Caco-2 (cell line): ENCODE measurements at places on chromosomes 12 and 14. TPM values are rescaled to one million over a fixed set of nuclear protein-coding genes. Genes with fewer than 3 reads are reported as not detected.

DNA sequence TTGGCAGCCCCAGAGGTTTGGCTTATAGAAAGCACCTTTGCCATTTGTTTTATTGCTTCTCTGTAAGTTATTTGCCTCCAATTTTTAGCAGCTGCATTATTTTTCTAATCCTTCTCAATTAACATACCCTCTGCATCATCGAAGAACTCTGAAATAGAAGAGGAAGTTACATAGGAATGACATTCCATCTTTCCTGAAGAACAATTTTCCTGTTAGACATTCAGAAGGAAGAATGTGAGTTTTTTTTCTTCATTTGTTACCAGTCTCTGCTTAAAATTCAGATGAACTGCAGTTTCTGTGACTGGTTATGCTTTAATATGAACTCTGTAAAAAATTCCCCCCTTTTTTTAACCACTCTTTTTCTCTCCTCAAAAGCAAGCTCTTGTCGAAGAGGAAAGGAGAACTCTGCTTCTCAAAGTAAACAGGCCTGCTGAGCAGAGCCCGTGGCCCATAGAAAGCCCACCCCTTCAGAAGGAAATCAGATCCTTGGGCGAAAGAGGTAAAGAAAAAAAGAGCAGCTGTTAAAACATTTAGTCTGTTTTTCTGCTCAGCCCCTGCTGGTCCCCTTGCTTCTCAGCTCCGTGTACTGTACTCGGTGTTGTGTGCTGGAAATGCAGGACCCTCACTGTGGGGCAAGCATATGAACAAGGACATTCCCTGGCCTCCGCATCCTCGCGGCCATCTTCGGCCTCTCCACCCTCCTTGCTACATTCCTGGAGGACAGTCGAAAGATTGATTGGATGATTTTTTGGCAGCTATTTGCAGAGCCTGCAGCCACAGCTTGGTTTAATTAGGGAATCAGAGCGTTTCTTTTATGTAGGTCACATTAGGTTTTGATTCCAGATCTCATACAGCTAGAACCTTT, 164.4 kb upstream of the LRIG3 start:
- no peak overlapping the region for H3K4me3 ChIP-seq
- no peaks in the 10 kb centered on the region for H3K4me1 ChIP-seq
- H3K27me3 ChIP-seq = no peaks in the 10 kb centered on the region
- no peak for DNase-seq

Gene CHD8
- total RNA-seq = 84.9 and 89.8 TPM in 2 replicates

- H3K36me3 ChIP-seq = no peaks in the 10 kb centered on the region
- no peak overlapping the region for H3K27ac ChIP-seq
- H3K27me3 ChIP-seq = no peaks in the 10 kb centered on the region
- H3K4me1 ChIP-seq = no peaks in the 10 kb centered on the region
Measured at GRCh38 chr12:123966596-123966995, 6.0 kb downstream of the CCDC92 start.

GRCh38 chr14:54353694-54354093, 43.1 kb upstream of the CDKN3 start:
- no peak overlapping the region for H3K4me3 ChIP-seq
- peak overlapping the region; percentile 91 for H3K27ac ChIP-seq
- no peak for DNase-seq
- no peaks in the 10 kb centered on the region for H3K27me3 ChIP-seq

DNA sequence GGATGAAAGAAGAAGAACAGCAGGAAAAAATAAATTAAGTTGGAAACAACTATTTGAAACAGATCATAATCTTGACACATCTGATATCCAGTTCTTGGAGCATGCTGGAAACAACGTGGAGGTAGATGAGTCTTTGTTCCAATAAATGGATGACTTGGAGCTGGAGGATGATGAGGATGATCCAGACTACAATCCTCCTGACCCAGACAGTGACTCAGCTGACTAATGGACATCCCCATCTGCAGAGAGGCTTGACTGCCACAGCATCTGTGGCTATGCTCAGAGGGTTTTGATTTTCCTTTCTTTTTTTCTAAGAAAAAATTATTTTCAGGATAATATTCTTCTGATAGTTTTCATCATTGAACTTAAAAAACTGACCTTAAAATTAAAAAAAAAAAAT, 6.2 kb upstream of the ZDHHC17 start:
- H3K27me3 ChIP-seq = no peaks in the 10 kb centered on the region
- DNase-seq = no peak
- H3K4me3 ChIP-seq = no peak overlapping the region
- H3K4me1 ChIP-seq = peaks cover 9% of the 10 kb centered on the region
- no peaks in the 10 kb centered on the region for H3K36me3 ChIP-seq

Gene TAS2R50
- 2.0 and 2.2 TPM in 2 replicates for total RNA-seq

DNA sequence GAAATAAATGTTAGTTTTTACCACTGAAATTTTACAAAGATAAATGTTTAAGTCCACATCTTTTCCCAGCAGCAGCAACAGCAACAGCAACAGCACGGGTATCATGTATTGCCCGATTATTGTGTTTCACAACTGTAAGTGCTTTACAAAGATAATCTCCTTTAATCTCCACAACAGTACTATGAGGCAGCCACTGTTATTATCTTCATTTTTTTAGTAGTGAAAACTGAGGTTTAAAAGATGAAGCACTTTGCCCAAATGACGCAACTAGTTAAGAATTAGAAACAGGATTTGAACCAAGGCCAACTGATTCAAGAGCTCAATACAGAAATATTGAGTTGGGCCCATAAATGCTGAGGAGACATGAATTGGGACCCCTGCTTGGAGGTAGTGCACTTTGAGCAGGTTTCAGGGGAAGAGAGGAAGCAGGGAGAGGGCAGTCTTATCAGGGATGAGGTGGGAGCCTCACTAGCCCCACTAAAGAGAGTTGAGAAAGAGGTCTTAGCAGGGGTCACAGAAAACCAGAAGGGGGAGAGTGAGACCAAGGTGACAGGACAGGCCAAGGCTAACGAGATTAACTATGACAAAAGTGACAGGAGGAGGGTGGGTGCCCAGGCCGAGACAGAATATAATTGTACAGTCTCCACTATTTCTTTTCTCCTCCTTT, 15.3 kb downstream of the KRT2 start:
- DNase-seq = no peak
- H3K4me3 ChIP-seq = no peak overlapping the region
- no peak overlapping the region for H3K27ac ChIP-seq
- H3K27me3 ChIP-seq = no peaks in the 10 kb centered on the region
- no peaks in the 10 kb centered on the region for H3K36me3 ChIP-seq

GRCh38 chr12:110543252-110543959, 39.7 kb downstream of the PPTC7 start:
- H3K36me3 ChIP-seq = no peaks in the 10 kb centered on the region
- H3K27me3 ChIP-seq = no peaks in the 10 kb centered on the region
- H3K27ac ChIP-seq = no peak overlapping the region
- H3K4me1 ChIP-seq = no peaks in the 10 kb centered on the region
- no peak for DNase-seq

DNA sequence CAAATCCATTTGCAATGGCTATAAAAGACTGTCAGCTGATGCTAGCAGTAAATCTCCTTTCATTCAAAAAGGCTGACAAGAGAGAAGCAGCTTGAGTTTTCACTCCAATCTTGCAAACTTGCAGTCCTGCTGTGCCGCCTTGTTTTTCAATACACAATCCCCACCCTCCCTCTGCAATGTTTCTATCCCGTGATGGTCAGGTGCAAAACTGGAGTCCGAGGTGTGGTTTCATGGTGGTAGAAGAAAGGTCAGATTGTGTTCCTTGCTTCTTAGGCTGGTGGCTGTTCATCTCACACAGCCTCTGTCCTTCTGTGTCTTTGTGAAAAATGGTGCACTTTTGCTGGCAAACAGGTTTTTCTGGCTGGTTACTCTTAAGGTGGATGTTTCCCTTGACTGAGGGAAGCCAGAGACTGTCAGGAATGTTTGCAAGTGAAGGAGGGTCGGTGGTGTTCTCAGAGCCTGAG, 27.7 kb upstream of the TBX3 start:
- peaks cover 24% of the 10 kb centered on the region for H3K4me1 ChIP-seq
- no peaks in the 10 kb centered on the region for H3K27me3 ChIP-seq
- no peaks in the 10 kb centered on the region for H3K36me3 ChIP-seq

- H3K4me3 ChIP-seq = no peak overlapping the region
- no peak overlapping the region for H3K27ac ChIP-seq
- no peaks in the 10 kb centered on the region for H3K4me1 ChIP-seq
- H3K36me3 ChIP-seq = no peaks in the 10 kb centered on the region
- no peak for DNase-seq
Measured at GRCh38 chr14:68198713-68199495, 379.3 kb downstream of the RAD51B start.

GRCh38 chr12:23350808-23351207, 598.7 kb downstream of the SOX5 start:
- H3K4me1 ChIP-seq = no peaks in the 10 kb centered on the region
- no peak overlapping the region for H3K27ac ChIP-seq
- no peak overlapping the region for H3K4me3 ChIP-seq
- no peak for DNase-seq
- no peaks in the 10 kb centered on the region for H3K36me3 ChIP-seq

Gene GLIPR1L2
- total RNA-seq = not detected in 2 replicates

Gene CD69
- total RNA-seq = not detected in 2 replicates

DNA sequence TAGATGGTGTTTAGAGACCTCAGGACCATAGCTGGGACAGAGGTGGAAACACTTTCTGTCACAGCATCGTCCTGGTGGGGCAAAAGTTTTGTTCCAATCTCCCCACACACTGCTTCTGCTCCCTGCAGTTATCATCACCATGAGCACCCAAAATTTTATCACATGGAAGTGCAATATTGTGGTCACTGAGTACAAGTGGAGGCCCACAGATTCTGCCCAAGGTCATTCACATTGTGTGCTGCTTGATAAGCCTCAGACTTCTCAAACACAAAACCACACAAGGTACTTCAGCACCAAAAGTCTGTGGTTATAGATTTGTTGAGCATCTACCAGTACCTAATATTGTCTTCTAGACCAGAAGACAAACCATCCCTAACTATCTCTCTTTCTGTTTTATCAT, 554 bp upstream of the KRT77 start:
- DNase-seq = no peak
- H3K4me3 ChIP-seq = no peak overlapping the region
- no peaks in the 10 kb centered on the region; the same call in 1 of the 2 replicates for H3K27me3 ChIP-seq
- H3K4me1 ChIP-seq = no peaks in the 10 kb centered on the region
- H3K36me3 ChIP-seq = no peaks in the 10 kb centered on the region
- no peak overlapping the region for H3K27ac ChIP-seq

DNA sequence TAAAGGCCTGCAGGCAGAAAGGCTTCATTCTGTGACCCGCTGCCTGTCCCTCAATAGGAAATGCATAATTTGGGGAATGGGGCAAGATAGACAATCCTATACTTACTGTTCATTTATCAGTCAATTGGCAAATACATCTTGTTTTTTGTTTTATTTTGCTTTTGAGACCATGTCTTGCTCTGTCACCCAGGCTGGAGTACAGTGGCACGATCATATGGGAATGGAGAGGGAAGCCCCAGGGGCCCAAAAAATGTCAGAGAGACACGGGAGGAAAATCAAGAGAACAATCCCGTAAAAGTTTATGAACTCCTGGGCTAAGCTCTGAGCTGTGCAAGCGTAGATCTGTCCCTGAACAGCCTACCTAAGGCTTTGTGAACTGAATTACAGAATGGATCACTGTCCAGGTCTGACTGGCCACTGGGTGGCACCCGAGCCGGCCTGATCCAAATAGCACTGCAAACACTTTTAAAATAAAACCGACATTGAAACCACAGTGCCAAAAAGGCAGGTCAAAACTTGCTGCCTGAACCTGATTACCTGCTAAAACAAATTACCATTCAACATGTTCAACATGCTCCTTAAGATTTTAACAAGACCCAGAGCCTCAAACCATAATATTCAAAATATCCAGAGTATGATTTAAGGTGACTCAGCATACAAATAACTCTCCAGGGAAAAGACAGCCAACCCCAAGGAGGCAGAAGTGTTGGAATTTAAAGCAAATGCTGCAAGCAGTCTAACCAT, 11.8 kb downstream of the COPS7A start:
- peak overlapping the region; percentile 24 for H3K27ac ChIP-seq
- DNase-seq = peak; percentile 81
- H3K4me3 ChIP-seq = no peak overlapping the region
- no peaks in the 10 kb centered on the region for H3K36me3 ChIP-seq
- no peaks in the 10 kb centered on the region for H3K4me1 ChIP-seq

GRCh38 chr14:63174760-63175191, 29.5 kb upstream of the RHOJ start:
- H3K4me1 ChIP-seq = no peaks in the 10 kb centered on the region
- H3K4me3 ChIP-seq = no peak overlapping the region
- no peaks in the 10 kb centered on the region for H3K27me3 ChIP-seq
- DNase-seq = no peak

- no peaks in the 10 kb centered on the region; the same call in 1 of the 2 replicates for H3K36me3 ChIP-seq
- no peak overlapping the region for H3K27ac ChIP-seq
- peaks cover 10% of the 10 kb centered on the region for H3K4me1 ChIP-seq
- H3K27me3 ChIP-seq = no peaks in the 10 kb centered on the region
- H3K4me3 ChIP-seq = no peak overlapping the region
Measured at GRCh38 chr14:34450958-34451357, 11.1 kb downstream of the SPTSSA start.

GRCh38 chr14:81219759-81220579, 790 bp downstream of the GTF2A1 start:
- no peaks in the 10 kb centered on the region for H3K27me3 ChIP-seq
- peak overlapping the region; percentile 77 for H3K4me3 ChIP-seq
- H3K4me1 ChIP-seq = peaks cover 23% of the 10 kb centered on the region
- peak; percentile 45 for DNase-seq
- peak overlapping the region; percentile 98 for H3K27ac ChIP-seq

DNA sequence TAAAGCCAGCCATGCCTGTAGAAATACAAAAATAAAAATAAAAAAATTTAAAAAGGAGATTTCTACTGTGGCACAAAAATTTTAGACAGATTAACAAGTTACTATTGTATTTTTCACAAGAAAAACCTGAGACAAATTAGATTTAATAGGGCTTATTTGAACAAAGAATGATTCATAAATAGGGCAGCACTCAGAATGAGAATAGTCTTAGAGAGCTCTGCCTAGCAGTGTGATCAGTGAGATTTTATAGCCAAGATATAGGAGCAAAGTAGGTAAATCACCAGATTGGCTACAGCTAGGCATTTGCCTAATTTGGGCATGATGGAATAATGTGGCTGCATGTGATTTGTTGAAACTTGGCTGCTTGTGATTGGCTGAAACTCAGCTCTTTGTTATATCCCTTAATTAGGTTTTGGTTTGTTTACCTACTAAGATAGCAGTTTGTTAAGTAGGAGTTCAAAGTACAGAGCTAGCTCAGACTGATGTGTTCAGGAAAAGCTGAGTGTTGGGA, 279.7 kb upstream of the TMTC1 start:
- no peak overlapping the region for H3K27ac ChIP-seq
- H3K4me1 ChIP-seq = 0 out of 2 replicates have a peak, but pooled peaks cover 7% of the 10 kb centered on the region
- H3K27me3 ChIP-seq = no peaks in the 10 kb centered on the region
- H3K36me3 ChIP-seq = no peaks in the 10 kb centered on the region

Gene DUSP16
- total RNA-seq = 63.9 and 76.8 TPM in 2 replicates

GRCh38 chr12:26646571-26646970, 186.4 kb downstream of the ITPR2 start:
- peaks cover 23% of the 10 kb centered on the region for H3K4me1 ChIP-seq
- H3K4me3 ChIP-seq = no peak overlapping the region
- H3K27ac ChIP-seq = no peak overlapping the region
- no peak for DNase-seq
